ENCODE measurements at places on chromosomes 7 and 10. TPM values are rescaled to one million over a fixed set of nuclear protein-coding genes. Genes with fewer than 3 reads are reported as not detected.

DNA sequence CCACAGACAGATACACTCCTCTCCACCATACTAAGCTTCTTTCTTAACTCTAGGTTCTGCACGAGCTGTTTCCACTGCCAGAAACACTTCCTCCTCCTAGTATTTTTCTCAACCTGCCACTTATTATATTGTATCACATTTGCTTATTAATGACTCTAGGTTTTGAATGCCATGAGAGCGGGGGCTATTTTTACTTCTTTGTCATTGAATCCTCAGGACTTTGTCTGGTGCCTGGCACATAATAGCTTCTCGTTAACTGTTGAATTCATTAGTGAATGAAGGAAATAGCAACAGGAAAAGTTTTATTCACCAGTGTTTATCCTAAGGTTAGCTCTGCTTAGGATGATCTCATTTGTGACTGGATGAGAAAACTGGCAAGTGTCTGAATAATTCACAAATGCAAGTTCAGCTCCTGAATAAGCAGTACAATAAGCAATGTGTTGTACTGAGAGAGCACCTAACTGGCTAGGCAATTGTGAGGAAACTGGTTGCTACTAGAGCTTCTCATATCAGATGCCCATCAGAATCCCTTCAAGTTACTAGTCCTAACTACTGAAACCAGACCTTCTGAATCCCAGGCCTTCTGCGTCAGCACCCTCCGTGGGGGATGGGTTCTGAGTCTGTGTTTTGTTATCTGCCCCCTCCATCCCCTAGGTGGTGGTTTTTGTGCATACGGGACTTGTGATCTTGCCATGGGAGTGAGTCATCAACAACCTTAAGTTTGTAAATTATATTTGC is 92.7 kb downstream of the LSMEM1 start:
- no peak for DNase-seq
- no peak overlapping the region for H3K27ac ChIP-seq
- no peaks in the 10 kb centered on the region for H3K36me3 ChIP-seq

The SEMA3D gene
- not detected for total RNA-seq

The HGF gene
- total RNA-seq, result not detected

DNA sequence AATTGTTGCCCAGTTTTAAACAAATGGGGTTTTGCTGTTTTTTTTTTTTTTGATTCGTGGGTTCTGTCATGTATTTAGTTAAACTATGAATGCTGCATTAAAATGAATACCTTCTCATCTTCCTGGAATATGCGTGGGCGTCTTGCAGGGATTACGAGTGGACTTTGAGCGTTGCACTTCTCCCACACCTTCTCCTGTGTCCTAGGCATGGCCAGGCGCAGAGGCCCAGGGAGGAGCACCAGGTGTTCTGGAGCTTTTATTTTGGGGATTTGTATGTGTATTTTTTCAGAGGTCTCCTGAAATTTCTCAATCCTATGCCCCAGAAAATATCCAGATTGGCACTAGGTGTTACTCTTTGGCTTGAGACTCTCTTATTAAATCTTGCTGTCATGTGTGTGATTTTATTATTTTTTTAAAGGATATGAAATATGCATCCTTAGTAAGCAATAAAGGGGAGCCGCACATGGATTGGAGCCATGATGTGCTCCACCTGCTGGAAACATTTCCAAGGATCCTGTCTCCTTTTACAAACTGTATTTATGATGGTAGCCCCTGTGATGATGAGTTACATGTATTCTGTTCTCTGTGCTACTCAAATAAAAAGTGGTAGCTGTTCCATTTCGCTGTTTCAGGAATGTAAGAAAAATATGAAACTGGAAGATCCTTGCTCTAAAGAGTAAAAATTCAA is 482.2 kb upstream of the KLF6 start:
- peak overlapping the region; percentile 39 for H3K27ac ChIP-seq
- peaks cover 11% of the 10 kb centered on the region for H3K27me3 ChIP-seq
- no peak overlapping the region for H3K4me3 ChIP-seq
- DNase-seq, result no peak
- no peaks in the 10 kb centered on the region for H3K4me1 ChIP-seq
- no peaks in the 10 kb centered on the region for H3K36me3 ChIP-seq

The DGKB gene
- not detected for total RNA-seq

DNA sequence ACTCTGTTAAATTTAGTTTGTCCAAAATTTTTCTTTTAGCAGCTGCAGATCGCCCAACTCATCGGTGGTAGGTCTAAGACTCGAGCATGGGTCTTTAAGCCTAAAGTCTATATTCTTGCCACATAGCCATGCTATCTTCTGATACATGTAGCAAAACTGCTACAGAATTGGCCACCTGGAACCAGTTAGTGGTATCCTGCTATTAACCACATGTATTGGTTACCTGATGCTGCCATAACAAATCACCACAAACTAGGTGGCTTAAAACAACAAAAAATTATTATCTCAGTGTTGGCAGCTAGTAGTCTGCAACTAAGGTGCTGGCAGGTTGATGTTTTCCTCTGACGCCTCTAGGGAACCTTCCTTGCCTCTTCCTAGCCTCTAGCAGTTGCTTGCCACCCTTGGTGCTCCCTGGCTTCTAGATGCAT is 96.7 kb upstream of the PIK3CG start:
- DNase-seq, result no peak
- no peaks in the 10 kb centered on the region for H3K36me3 ChIP-seq
- peak overlapping the region; percentile 65 for H3K4me3 ChIP-seq
- H3K27me3 ChIP-seq, result peaks cover 4% of the 10 kb centered on the region
- peaks cover 19% of the 10 kb centered on the region for H3K4me1 ChIP-seq
- peak overlapping the region; percentile 68 for H3K27ac ChIP-seq

DNA sequence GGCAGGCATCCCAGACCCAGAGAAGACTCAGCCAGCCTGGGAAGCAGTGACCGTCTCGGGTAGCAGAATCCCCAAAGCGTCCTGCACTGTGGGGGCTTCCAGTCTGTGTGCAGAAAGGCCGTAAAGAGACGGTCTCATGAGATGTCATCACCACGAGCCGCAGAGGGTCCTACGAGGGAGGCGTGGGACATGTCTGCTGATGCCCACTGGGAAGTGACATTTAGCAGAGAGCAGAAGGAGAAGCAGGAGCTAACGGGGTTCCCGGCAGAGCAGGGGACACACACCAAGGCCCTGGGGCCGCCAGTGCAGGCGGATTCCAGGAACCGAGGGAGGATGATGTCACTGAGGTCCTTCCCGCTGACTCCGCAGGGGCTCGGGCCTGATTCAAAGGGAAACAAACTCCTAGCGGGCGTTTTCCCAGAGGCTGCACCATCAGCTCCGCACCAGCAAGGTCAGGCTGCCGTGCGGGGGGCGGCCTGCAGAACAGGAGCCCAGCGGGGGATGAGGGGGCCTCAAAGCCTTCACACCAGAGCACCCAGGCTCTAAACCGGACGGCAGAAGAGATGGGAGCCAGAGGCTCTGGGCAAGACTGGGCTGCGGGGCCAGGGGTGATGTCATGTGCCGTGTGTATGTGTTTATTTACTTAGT is 85.4 kb upstream of the PDGFA start:
- H3K27ac ChIP-seq, result peak overlapping the region; percentile 97
- no peak for DNase-seq
- peaks cover 45% of the 10 kb centered on the region for H3K4me1 ChIP-seq
- peak overlapping the region; percentile 88 for H3K4me3 ChIP-seq
- H3K36me3 ChIP-seq, result no peaks in the 10 kb centered on the region
- no peaks in the 10 kb centered on the region for H3K27me3 ChIP-seq

GRCh38 chr10:119737823-119738222 is 12.0 kb downstream of the INPP5F start:
- H3K4me3 ChIP-seq, result no peak overlapping the region
- no peaks in the 10 kb centered on the region for H3K36me3 ChIP-seq
- DNase-seq, result no peak

The OR2A1 gene
- total RNA-seq, result not detected

DNA sequence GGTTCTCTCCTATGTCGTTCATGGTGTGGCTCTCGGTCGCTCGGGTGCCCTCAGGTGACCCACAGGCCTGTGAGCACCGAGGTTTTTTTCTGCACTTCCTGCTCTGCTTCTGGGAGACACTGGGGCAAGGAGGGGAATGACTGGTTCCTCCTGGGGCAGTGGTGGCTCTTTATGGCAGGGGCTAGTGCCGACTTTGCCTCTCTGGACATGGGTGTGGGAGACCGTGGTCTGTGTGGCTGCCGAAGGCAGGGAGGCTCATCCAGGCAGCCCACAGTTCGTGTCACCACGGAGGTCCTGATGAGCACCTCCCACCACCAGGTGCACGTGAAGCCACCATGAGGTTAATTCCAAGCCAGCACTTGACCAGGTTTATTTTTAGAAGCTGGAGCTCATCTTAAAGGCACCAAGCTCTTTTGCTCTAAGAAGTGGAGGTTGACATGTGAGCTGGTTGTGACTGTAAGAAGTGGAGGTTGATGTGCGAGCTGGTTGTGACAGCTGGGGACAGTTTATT is 24.7 kb upstream of the DPYSL4 start:
- peak; percentile 60 for DNase-seq
- no peaks in the 10 kb centered on the region for H3K27me3 ChIP-seq
- H3K36me3 ChIP-seq, result peaks cover 6% of the 10 kb centered on the region
- H3K4me1 ChIP-seq, result peaks cover 22% of the 10 kb centered on the region

DNA sequence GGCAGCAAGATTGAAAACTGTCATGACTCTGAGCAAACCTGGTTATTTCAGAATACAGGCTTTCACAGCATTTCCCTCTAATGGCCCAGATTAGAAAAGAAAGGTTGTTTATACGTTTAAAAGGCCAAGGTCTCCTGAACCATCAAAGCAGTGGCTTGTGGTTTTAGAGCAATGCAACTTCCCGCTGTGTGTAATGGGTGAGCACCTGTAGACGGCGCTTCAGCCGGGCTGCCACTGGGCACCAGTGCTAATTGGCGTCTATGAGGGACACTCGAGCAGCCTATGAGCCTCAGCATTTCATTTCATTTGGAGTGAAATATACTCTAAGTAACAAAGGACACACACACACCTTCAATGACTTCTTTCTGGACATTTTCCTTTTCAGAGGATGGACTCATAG is 671.0 kb upstream of the FZD8 start:
- H3K4me3 ChIP-seq, result no peak overlapping the region
- no peaks in the 10 kb centered on the region for H3K36me3 ChIP-seq

- no peaks in the 10 kb centered on the region for H3K4me1 ChIP-seq
- H3K4me3 ChIP-seq, result no peak overlapping the region
- H3K27me3 ChIP-seq, result no peaks in the 10 kb centered on the region
- peaks cover 12% of the 10 kb centered on the region for H3K36me3 ChIP-seq
Measured at GRCh38 chr10:3995302-3996210, 210.5 kb upstream of the KLF6 start.

DNA sequence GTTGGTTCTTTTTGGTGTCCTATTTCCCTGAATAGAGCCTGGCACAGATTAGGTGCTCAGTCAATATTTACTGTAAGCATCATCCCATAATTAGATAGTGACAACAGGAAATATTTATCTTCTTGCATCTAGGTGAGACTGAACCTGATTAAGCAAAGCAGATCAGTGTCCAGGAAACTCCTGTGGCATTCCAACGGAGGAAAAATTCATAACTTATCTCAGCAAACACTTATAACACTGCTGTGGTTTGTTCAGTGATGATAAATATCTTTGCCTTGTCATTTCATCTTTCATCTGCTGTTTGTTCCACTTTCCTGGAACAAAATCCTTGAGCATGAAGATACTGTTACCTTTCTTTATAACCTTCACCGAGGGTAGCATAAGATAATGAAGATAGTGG is 1160.3 kb upstream of the AUTS2 start:
- H3K4me1 ChIP-seq, result no peaks in the 10 kb centered on the region
- no peak for DNase-seq
- no peak overlapping the region for H3K27ac ChIP-seq
- H3K4me3 ChIP-seq, result no peak overlapping the region

The MGMT gene
- total RNA-seq, result 23.6 TPM

- no peak overlapping the region for H3K27ac ChIP-seq
- H3K4me1 ChIP-seq, result no peaks in the 10 kb centered on the region
- no peaks in the 10 kb centered on the region for H3K27me3 ChIP-seq
- no peak for DNase-seq
- peaks cover 23% of the 10 kb centered on the region for H3K36me3 ChIP-seq
Measured at GRCh38 chr7:127995881-127996215, 35.4 kb downstream of the LRRC4 start.

GRCh38 chr10:28805390-28805789 is 128.1 kb downstream of the BAMBI start:
- H3K36me3 ChIP-seq, result no peaks in the 10 kb centered on the region
- peaks cover 34% of the 10 kb centered on the region for H3K27me3 ChIP-seq
- no peak overlapping the region for H3K4me3 ChIP-seq
- DNase-seq, result no peak
- no peak overlapping the region for H3K27ac ChIP-seq

The TMEM26 gene
- not detected for total RNA-seq

- no peak for DNase-seq
- H3K4me3 ChIP-seq, result no peak overlapping the region
- H3K27me3 ChIP-seq, result no peaks in the 10 kb centered on the region
- H3K4me1 ChIP-seq, result peaks cover 5% of the 10 kb centered on the region
- H3K36me3 ChIP-seq, result peaks cover 29% of the 10 kb centered on the region
Measured at GRCh38 chr7:151361193-151361959, 19.8 kb downstream of the NUB1 start.

DNA sequence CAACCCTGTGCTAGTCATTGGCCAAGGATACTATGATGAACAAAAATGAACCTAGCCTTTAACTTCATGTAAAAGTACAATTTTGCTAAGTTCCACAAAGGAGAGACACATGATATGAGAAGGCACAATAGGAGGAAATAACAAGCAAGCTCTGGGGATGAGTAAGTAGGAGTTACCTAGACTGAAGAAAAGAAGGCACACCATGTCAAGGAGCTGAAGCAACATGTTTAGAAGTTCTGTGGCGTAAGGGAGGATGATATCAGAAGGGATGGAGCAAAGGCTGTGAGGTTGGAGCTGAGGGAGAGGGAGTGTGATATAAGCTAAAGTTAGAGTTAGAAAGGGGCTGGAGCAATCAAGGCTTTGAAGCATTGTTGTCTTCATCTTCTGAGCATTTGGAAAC is 25.6 kb downstream of the KIFBP start:
- H3K4me3 ChIP-seq, result no peak overlapping the region
- H3K36me3 ChIP-seq, result peaks cover 7% of the 10 kb centered on the region
- H3K27me3 ChIP-seq, result no peaks in the 10 kb centered on the region
- peak overlapping the region; percentile 9 for H3K27ac ChIP-seq
- DNase-seq, result no peak

GRCh38 chr7:1848911-1849311 is 178.8 kb downstream of the ELFN1 start:
- no peak overlapping the region for H3K27ac ChIP-seq
- no peaks in the 10 kb centered on the region for H3K36me3 ChIP-seq
- H3K4me3 ChIP-seq, result no peak overlapping the region
- H3K27me3 ChIP-seq, result no peaks in the 10 kb centered on the region
- peaks cover 14% of the 10 kb centered on the region for H3K4me1 ChIP-seq

The CDNF gene
- total RNA-seq, result 1.0 TPM

DNA sequence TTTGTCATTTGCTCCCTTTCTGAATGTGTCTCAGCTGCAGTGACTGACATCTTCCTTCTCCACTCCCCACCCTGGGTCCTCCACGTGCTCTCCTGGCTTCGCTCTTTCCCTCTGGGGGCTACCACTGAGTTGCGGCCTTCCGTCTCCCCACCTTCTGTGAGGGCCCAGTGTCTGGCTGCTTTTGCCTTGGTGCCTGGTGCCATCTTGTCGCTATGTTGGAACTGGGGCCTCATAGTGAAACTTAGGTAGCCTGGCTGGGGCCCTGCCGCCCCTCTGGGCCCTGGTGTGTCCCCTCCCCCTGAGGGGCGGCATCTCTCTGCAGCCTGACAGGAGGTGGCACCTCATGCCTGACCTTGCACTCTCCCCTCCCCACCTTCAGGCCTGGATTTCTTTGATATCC is 144.1 kb downstream of the ANLN start:
- no peak for DNase-seq
- H3K27me3 ChIP-seq, result no peaks in the 10 kb centered on the region
- H3K27ac ChIP-seq, result no peak overlapping the region
- no peak overlapping the region for H3K4me3 ChIP-seq
